ENCODE measurements at places on chromosomes 16 and 17. TPM values are rescaled to one million over a fixed set of nuclear protein-coding genes. Genes with fewer than 3 reads are reported as not detected.

DNA sequence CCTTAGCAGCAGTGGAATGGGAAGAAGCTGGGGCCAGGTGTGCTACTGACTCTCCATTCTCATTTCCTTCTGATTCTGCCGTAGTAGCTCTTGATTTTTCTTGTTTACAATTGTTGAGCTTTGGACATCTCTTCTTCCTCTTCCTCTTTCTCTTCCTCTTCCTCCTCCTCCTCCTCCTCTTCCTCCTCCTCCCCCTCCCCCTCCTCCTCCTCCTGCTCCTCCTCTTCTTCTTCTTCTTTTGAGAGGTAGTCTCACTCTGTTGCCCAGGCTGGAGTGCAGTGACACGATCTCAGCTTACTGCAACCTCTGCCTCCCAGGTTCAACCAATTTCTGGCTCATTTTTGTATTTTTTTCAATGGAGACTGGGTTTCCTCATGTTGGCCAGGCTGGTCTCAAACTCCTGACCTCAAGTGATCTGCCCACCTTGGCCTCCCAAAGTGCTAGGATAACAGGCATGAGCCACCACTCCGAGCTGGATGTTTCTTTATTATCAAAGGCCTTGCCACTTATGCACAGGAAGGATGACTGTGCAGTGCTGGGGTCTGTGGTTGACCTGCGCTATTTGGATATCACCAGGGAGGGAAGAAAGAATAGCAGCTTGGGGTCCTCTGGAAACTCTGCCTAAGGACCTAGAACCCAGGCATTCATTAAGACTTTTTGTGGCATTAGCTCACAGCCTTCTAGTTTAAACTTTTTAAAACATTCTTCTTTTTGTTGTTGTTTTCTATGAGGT lies 127.8 kb upstream of the KCNJ16 start:
- DNase-seq, result no peak

The CNTNAP1 gene
- polyA plus RNA-seq, result 8.1 TPM

- no peak for DNase-seq
These were observed 44.1 kb upstream of the SEC14L1 start for GRCh38 chr17:77096570-77097214.

DNA sequence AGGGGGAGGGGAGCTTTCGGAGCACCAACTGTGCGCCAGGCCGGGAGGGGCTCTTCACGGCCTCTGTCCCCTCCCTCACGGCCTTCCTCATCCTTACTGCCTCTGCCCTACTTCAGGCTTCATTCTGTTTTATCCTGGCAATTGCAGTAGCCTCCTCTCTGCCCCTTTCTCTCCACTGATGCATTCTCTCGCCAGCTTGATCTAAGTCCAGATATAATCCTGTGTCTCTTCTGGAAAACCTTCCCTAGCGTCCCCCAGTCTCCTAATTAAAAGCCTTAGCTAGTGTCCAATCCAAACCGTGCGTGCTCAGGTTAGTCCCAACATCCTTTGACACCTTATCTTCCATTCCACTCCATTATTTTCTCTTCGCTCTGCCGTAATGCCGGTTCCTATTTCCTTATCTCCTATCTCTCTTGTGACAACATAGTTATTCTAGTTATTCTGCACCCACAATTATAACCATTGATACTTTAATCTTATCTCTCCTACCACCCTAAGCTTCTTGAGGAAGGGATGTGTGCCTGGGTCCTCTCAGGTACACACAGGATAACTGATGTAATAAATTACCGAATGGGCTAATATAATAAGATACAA lies 869 bp downstream of the ZNF48 start:
- no peak for DNase-seq

DNA sequence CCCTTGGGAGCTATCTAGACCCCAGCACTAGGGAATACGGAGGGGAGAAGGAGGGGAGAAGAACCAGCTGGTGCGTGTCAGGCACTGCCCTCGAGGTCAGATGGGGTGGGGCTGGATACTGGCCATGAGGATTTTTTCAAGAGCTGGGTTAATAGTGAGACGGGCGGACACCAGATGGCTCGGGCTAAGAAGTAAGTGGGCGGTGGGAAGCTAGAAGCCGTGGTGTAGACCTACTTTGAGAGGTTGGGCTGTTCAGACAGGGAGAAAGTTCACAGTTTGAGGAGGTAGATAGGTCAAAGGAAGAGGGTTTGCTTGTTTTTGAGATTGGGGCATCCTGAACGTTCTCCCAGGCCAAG lies 303.8 kb downstream of the SEC14L1 start:
- no peak for DNase-seq

- no peak for DNase-seq
These were observed 6.2 kb upstream of the SLC7A6 start for GRCh38 chr16:68257906-68258800.

The ITGAX gene
- polyA plus RNA-seq, result 0.38 TPM

- no peak for DNase-seq
These were observed 9.6 kb downstream of the ZNF205 start for GRCh38 chr16:3121851-3122467.

- DNase-seq, result no peak
These were observed 55.5 kb upstream of the GPRC5B start for GRCh38 chr16:19940195-19940594.
